ENCODE measurements at places on chromosomes 13 and 19.

DNA sequence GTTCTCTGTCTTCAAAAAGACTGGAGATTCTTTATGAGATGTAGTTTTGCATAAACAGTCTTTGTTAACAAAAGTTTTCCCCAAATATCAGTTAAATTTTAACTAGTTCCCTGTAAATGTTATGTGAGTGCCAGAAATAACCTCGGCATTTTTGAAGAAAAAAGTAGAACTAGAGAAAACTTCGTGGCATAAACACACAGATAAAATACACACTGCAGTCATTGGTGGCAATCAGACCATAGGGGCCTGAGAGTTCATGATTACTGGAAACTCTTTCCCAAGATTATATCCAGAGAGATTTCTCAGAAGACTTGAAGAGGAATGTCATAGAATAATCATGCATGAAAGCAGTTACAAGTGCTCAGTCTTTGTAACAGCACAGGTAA, 190.0 kb downstream of the MZT1 start:
- DNase-seq: no peak

DNA sequence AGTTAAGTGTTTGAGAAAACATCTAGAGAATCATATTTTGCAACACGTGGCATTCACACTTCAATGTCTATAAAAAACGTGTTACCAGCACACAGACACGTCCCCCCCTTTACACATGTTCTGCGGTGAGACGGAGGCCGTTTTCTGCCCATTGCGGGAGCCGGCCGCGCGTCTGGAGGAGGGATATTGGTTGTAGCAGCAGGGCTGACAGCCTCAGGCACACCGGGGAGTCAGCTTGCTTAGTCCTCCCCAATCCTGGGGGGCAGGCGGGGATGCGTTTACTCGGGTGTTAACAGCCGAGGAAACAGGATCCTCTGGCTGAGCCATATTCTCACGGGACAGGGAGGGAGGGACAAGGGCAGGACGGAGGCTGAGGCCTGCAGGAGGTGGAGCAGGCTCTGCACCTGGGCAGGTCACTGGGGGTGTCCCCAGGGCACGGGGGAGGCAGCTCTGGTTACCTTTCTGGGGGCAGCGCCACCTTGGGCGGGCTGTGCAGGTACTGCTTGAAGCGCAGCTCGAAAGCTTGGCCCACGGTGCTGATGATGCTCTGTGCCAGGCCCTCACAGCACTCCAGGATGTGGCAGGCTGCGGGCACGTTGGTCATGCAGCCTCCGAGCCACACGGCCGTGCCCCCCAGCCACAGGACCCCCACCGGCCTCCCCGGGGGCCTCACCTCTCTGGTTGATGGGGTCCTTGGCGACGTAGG, 25.0 kb downstream of the SHC2 start:
- DNase-seq: no peak

- no peak for DNase-seq
Observed at GRCh38 chr13:85675151-85675907, 123.9 kb downstream of the SLITRK6 start.

DNA sequence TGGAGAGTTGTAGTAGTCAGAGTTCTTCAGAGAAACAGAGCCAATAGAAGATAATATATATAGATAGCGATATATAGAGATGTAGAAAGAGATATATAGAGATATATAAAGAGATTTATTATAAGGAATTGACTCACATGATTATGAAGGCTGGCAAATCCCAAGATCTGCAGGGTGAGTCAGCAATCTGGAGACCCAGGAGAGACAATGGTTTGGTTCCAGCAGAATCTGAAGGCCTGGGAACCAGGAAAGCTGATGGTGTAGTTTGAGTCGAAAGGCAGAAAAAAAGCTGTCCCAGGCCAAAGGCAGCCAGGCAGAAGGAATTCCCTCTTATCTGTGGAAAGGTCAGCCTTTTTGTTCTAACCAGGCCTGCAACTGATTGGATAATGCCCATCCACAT, 194.1 kb downstream of the NUFIP1 start:
- no peak for DNase-seq

GRCh38 chr19:8488365-8488764, 14.1 kb downstream of the PRAM1 start:
- no peak for DNase-seq
